ENCODE measurements at places on chromosomes 4 and X.

DNA sequence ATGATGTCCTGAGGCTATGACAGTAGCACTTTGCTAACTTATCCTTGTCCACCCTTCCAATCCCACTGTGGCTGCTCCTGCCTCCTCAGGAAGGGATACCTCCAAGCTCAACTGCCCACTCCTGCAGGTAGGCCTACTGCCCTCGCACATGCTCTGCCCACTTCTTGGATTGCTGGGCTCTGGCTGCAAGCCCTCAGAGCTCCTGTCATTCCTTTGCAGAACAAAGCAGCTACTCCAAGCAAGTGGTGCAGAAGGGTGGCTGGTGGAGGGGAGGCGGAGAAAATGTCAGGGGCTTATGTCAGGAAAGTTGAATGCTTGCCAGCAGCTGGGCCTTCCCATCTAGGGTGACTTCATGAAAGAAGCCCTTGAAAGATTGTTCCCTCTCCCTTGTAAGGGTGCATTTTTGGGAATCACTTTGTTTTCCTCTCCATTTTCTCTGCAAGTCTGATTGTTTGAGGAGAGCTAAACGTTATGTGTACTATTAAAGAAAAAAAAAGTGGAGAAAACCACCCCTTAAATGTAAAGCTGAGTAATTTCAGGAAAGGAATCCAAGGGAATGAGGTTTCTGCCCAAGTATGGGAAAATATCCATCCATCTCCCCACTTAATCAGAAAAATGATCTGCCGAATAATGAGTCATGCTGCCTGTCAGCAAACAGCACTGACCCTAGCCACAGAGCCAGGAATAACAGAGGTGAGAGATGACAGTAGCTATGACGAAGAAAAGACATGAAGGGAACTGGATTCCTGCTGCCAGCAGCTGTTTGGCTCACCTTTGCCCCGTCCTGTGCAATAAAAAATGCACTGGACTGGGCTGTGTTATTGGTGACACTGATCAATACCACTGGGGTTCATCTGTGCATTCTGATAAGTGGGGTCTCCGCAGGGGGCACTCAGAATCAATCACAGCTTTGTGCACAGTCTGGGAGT is 102.0 kb downstream of the RTL5 start:
- no peak for DNase-seq

DNA sequence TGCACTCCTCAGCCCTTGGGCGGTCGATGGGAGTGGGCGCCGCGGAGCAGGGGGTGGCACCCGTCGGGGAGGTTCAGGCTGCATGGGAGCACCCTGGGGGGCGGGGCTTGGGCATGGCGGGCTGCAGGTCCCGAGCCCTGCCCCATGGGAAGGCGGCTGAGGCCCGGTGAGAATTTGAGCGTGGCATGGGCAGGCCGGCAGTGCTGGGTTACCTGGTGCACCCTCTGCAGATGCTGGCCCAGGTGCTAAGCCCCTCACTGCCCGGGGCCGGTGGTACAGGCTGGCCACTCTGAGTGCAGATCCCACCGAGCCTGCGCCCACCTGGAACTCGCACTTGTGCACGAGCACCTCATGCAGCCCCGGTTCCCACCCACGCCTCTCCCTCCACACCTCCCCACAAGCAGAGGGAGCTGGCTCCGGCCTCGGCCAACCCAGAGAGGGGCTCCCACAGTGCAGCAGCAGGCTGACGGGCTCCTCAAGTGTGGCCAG is 556.3 kb downstream of the GALNTL6 start:
- DNase-seq: no peak

GRCh38 chr4:174591243-174592021 is 69.1 kb upstream of the HPGD start:
- no peak for DNase-seq

GRCh38 chr4:109243871-109244270 is 58.6 kb downstream of the COL25A1 start:
- DNase-seq: no peak

DNA sequence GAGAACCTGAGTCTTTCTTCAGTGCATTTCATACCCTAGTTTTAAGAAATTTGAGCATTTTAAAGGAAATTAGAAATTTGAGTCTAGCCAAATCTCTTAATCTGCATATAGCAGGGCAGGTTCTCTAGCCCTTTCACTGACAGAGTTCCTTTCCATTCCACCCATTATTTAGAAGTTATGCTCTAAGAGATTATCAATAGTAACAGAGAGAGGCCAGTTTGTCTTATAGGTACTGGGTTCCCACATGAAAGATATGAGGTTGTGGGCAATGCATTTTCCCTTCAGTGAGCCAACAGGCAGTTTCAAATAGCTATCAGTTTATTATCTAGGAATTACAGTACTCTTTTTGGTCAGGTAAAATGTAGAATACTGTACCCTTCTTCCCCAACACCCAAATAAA is 7.3 kb upstream of the GALNT7 start:
- no peak for DNase-seq

DNA sequence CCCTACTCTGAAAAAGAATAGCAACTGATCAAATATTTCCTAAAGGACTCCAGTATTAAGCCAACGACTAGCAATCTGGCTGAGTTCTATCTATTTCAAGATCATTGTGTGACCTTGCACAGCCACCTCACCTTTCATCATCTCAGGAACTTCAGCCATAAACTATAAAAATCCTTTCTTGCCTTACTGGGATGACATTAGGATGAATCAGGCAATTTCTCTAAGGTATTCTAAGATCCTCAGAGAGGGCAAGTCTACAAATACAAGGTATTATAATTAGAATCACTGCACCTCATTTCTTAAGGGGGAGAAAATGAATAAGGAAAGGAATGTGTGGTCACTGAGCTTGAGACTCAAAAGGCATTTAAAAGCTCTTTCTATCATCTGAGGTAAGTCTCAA is 152.6 kb downstream of the GRIA3 start:
- DNase-seq: no peak

- DNase-seq: no peak
Observed at GRCh38 chrX:45524296-45524695, 323.6 kb upstream of the DIPK2B start.

DNA sequence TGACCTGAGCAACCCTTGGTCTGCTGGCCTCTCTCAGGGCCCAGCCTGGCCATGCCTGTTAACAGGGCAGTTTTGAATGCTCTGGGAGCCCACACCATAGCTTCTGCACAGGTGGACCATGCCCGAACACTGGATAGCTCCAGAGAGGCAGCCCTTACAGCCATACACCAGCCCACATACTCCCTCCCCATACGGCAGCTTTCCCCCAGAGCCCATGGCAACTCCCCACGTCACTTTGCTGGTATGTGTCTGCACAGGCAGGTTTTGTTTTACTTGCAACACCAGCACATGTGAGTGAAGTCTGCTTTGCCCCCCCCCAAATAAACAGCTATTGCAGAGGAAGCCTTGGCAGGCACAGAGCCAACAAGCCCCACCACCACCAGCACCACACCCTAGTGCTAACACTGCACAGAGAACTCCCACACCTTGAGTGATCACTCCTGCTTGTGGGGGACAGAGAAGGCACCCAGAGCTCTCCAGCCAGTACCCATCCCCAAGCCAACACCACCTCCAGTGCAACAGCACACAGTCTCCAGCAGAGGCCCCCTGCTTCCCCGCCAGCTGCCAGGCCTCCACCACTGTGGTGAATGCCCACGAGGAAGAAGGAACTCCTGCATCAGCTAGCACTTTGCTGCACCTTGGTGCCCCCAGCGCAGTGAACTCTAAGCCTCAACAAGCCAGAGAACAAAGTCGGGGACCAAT is 87.3 kb downstream of the STPG2 start:
- DNase-seq: no peak

DNA sequence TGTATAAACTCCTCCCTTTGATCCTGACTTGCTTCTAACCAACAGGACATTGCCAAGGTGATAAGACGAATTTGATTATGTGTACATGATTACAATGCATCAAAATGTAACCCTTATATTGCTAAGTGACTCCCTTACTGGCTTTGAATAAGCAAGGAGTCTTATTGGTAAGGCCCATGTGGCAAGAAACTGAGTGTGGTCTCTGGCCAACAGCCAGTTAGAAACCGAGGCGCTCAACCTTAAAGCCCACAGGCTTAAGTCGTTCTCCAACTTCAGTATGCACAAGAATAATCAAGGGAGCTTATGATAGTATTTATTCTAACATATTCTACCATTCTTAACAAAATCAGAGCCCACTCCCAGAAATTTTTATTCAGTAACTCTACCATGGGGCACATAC is 374.2 kb upstream of the F9 start:
- no peak for DNase-seq

DNA sequence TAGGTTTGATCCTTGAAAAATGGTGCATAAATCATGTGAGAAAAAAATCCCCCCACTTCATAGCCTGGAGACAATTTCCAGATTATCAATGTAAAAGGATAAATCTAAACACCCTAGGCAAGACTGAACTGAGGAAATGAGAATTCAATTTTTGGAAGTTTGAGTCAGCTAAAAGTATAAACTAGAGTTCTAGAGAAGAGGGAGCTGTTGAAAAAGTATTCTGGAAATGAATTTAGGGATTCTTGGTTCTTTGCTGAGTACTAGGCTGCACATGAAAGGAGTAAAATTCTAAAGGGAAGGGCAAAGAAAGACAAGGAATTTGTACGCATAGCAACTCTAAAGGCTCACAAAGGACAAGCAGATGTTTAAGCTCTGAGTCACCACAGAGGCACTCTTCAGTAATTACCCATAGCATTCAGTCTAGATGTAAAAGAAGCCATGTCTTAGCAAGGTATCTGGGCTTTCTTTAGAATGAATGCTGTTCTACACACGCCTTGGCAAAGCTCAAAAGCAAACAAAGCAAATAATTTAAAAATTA is 896.5 kb downstream of the PDHA2 start:
- no peak for DNase-seq

- DNase-seq: no peak
Observed at GRCh38 chr4:103374306-103374705, 176.2 kb upstream of the CENPE start.

- no peak for DNase-seq
Observed at GRCh38 chrX:27465036-27465435, 1.9 kb upstream of the PPP4R3C start.

All from activated T-helper 1 cell treated with anti-CD3 and anti-CD28 coated beads, Interleukin-2, amount 50 U/mL, for 16 hours (primary cell).